ENCODE measurements at places on chromosomes 1 and 21.

- DNase-seq: no peak
These were observed 52.5 kb upstream of the FBXO28 start for GRCh38 chr1:224061436-224061835.

GRCh38 chr1:47990286-47990685 is 6.9 kb downstream of the TRABD2B start:
- no peak for DNase-seq

- no peak for DNase-seq
These were observed 58.1 kb upstream of the TMEM51 start for GRCh38 chr1:15095496-15095875.

DNA sequence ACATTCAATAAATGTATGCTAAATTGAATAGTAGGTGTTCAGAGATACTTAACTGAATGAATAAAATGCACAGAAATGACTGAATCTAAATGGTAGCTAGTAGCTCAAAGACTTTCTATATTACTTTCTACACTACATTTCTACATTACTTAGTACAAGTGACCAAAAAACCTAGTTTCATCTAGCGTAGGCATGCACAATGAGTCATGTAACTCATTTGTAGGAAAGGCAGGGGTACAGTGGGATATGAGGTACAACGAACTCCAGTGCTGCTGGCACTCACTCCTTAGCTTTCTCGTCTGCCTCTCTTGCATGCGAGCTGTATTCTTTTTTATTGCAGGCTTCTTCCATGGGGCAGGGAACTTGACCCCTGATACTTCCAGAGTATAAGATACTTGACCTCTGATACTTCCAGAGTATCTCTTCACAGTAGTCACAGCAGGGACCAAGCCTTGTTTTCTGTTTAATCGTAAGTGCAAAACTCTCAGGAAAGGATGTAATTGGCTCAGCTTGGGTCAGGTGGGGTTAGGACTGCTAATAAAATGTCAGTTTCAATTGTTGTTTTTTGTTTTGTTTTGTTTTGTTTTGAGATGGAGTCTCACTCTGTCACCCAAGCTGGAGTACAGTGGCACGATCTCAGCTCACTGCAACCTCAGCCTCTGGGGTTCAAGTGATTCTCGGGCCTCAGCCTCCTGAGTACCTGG is 4.9 kb upstream of the ATP2B4 start:
- DNase-seq: no peak

DNA sequence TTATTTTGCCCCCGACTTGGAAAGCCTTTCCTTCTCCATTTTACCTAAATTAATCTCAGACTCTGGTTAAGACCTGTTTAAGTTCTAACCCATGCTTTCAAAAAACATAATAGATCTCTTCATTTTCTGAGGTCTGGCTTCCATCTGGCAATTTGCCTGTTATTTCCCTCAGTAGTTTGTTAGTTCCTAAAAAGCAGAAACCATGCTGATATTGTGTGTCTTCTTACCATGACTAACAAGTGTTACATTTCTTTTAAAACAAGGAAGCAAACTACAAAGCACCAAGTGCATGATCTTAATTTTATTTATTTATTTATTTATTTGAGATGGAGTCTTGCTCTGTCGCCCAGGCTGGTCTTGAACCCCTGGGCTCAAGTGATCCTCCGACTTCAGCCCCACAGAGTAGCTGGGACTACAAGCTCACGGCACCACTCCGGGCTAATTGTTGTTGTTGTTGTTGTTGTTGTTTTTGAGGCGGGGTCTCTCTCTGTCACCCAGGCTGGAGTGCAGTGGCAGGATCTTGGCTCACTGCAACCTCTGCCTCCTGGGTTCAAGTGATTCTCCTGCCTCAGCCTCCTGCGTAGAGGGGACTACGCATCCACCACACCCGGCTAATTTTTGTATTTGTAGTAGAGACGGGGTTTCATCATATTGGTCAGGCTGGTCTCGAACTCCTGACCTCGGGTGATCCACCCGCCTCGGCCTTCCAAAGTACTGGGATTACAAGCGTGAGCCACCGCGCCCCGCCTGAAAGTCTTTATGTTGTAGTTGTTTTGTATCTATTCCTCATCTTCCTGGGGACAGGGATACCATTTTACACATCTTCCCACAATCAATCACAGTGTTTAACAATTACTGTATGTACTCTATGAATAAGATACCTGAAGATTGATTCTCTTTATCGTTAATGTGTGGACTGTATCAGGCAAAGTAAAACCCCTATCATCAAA is 1.3 kb upstream of the PATJ start:
- no peak for DNase-seq

GRCh38 chr1:86035101-86035500 is 121.5 kb downstream of the COL24A1 start:
- no peak for DNase-seq

DNA sequence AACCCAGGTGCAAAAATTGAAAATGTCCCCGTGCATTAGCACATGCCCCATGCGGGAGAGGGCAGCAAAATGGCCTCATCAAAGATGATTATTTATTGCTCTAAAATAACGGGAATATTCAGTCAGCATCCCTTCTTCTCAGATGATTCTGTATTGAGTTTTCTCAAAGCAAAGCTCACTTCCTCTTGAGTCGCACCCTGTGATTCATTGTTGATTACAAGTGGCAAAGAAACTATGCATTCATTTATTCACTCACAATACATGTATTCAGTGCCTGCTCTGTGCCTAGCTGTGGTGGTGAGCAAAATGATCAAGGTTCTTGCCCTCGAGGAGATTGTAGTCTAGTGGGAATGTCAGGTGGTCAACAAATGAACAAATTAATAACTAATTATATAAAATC is 226.0 kb upstream of the KAZN start:
- no peak for DNase-seq

Measured in skeletal muscle cell (primary cell).